ENCODE measurements at places on chromosomes 1 and 21.

GRCh38 chr1:21552715-21553114 is 43.5 kb downstream of the ALPL start:
- no peak for DNase-seq

GRCh38 chr1:107833061-107833460 is 131.9 kb downstream of the VAV3 start:
- DNase-seq: no peak

GRCh38 chr1:238738892-238739291 is 647.5 kb upstream of the CHRM3 start:
- DNase-seq: no peak

GRCh38 chr1:156433602-156434001 is 64.6 kb downstream of the RHBG start:
- DNase-seq: no peak

DNA sequence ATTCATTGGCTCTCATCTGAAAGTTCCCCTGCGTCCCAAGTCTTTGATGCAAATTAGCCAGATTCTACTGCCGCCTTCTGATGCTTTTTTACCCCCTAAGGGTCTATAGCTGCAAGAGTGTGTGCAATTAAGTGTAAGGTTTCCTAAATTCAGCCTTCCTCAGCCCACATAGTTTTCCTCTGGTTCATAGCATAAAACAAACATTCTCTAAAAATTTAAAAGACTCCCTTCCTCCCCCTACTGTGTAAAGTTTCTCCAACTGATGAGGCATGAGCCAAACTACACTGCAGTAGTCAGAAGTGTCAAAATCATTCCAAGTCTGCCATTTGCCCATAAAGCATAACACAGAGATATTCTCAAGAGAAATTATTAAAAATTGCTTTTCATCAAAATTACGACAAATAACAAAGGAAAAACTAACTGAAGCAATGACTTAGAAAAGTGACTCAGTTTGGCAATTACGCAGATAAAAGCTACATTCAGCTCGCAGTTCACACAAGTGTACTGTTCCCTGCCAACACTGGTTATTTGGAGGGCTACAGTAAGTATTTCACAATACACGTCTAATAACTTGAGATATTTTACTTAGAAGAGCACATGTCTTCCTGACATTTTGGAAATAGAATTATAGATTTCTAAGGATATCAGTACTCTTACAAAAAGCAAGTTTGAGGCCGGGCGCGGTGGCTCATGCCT is 15.4 kb downstream of the KCNH1 start:
- no peak for DNase-seq

GRCh38 chr1:101996825-101997465 is at the start of gene OLFM3:
Gene OLFM3 (minus strand): TSS chr1:101996926.
- no peak for DNase-seq

DNA sequence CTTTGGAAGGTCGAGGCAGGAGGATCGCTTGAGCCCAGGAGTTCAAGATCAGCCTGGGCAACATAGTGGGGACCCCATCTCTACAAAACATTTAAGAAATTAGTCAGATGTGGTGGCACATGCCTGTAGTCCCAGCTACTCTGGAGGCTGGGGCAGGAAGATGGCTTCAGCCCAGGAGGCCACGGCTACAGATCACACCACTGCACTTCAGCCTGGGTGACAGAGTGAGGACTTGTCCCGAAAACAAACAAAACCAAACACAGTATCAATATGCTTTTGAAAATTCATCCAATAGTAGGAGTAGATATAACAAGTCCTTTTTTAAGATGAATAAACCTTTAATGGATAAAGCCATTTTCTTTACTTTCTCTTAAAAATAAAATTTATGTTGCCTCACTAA is 8.5 kb downstream of the APP start:
- DNase-seq: no peak

GRCh38 chr1:166029196-166029945 is 137.4 kb downstream of the FAM78B start:
- no peak for DNase-seq

GRCh38 chr1:64166629-64167028 is 36.8 kb upstream of the UBE2U start:
- no peak for DNase-seq

DNA sequence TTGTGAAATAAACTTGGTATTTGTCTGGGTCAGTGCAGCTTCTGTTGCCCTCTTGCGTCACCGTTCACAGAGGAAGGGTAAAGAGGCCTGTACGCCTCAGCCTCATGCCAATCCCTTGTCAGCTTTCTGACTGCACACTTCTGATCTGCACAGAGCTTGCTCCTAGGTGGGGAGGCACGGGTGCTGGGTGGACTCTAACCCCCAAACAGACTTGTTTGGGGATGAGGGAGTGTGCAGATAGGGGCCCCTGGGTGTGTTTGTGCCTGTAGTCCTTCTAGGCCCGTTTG is 803 bp upstream of the B4GALT2 start:
- no peak for DNase-seq

- DNase-seq: no peak
Observed at GRCh38 chr1:212612041-212612961, 3.7 kb downstream of the ATF3 start.

DNA sequence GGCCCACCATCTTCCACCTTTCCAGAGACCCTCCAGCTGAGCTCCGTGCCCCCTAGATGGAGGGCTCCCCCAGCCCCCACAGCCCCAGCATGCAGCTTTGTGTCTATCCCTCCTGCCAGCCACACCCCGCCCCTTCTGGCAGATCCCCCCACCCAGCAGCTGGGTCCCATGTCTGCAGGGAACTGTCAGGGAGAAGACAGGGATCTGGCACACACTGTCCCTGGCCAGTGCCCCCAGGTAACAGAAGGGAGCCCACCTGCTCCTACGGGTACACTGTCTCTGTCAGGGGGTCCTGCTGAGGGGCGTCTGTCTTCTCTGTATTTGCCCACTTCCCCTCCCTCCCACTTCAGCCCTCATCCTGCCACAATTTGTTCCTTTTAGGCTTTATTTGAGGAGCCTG is 11.2 kb upstream of the KIF21B start:
- DNase-seq: no peak

DNA sequence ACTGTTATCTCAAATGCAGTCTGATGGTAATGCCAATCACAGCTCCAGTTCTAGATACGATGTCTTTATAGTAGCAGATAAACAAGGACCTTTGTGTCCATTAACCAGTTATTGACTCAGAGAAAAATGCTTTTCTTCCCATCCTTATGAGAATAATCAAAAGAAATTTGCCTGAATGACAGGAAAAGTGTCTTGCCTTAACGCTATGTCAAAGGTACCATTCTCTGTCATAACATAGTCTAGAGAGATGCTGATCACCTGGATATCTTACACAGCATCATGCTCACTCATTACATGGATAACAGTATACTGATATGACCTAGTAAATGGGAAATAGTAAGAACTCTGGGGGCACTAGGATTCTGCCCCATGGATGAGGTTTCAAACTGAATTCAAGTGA is 151.7 kb upstream of the NEGR1 start:
- DNase-seq: no peak

DNA sequence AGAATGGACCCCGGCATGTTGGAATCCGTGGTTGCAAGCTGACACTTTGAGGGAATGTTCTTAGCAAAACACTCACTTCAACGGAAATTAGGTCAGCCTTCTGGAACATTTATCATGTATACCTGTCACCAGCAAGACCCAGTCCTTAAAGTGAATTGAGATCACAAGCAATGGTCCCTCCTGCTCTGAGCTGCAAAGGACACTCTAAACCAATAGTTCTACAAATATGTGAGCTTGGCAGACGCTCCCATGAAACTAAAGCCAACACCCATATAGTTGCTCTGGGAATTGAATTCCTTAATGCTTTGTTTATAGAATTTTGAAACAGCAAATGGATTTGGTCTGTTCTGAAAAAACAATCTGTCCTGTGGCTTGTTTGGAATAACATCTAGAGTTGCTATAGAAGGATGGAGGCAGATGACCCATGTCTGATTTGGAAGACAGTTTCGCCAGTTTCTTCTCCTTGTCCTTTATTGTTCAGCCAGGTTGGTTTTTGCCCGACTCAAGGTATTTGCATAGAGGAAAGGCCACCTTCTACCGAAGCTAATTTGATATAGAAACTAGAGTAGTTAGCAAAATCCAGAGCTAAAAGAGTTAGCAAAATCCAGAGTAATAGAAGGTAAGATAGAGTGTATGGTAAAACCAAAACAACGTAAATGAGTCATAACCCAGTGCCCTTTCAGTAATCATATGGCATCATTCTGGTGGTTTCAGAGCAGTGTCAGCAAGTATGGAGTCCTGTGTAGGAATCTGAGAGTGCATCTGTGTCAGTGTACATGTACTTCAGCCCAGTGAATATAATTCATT is 236.2 kb downstream of the NFIA start:
- no peak for DNase-seq

- DNase-seq: no peak
Observed at GRCh38 chr1:81420760-81421159, 380.0 kb upstream of the ADGRL2 start.

GRCh38 chr1:154443274-154444013 is 38.3 kb downstream of the IL6R start:
- DNase-seq: no peak

- DNase-seq: no peak
Observed at GRCh38 chr1:163130225-163130856, 61.2 kb downstream of the RGS4 start.

GRCh38 chr1:31154000-31154631 is 85.6 kb downstream of the NKAIN1 start:
- DNase-seq: no peak

GRCh38 chr1:173775578-173776226 is 48.8 kb upstream of the DARS2 start:
- no peak for DNase-seq

GRCh38 chr1:229782469-229782868 is 156.4 kb downstream of the URB2 start:
- no peak for DNase-seq

GRCh38 chr1:34166191-34166624 is 1.2 kb upstream of the CSMD2 start:
- DNase-seq: no peak

- DNase-seq: no peak
Observed at GRCh38 chr21:44946254-44947041, 6.6 kb downstream of the SLX9 start.

DNA sequence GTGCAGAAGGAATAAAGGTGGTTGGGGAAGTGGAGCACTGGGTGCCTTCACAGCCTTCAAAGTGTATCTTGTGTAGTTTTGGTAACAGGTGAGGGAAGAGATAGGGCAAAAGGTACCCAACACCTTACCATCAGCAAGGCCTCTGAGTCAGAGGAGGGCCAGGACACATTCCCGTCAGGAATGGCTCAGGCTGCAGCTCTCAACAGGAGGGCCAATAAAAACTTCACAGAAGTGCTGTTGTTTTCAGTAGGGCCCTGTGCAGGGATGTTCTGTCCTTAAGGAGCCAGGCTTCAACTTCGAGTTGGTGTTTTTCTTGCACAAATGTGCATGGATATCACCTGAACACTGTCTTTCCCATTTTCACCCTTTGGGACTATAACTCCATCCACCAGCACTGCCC is 333.4 kb downstream of the ASTN1 start:
- DNase-seq: no peak

DNA sequence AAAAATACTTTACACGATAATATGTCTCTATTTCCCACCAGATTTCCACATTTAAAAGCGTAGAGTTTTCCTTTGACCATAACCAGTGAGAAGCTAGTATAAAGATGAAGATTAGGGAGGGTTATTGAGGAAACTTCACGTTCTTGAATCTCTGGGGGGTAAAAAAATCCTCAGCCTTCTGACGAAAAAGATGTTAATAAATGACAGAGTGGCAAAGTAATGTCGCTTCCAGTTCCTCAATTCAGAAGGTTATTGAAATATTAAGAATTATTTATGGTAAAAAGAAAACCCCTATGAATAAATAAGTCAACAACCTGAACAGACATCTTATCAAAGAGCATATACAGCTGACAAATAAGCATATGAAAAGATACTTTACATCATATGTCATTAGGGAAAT is 241.0 kb downstream of the GPATCH2 start:
- DNase-seq: no peak

- DNase-seq: no peak
Observed at GRCh38 chr1:6803357-6803756, 18.1 kb downstream of the CAMTA1 start.

DNA sequence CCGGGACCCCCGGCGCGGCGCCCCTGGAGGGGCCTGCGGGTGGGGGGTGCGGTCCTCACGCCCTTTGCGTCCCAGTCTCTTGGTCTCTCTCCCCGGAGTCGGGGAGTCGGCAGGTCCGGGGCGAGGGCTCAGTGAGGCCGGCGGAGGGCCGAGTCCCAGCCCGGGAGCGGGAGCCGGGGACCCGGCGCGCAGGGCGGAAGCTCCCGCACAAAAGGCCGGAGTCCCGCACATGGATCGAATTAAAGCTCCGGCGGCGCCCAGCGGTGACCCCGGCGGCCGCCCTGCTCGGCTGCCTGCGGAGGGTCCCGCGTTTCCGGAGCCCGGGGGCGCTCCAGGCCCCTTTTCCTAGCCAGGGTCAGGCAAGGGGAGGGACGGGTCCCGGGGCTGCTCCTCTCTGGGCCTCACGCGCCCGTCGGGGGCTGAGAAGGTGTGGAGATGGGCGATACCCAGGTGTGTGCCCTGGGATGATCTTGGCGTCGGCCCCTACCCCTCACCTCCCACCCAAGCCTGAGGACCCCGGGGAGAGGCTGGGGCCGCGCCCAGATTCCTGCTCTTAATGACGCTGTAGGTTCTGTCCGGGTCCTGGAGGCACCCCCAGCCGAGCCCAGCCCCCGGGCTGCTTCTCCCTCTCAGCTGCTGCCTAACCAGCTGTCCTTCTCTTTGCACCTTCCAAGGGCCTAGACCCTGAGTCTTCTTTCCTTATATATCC is 512 bp downstream of the FBLIM1 start:
- DNase-seq: no peak

DNA sequence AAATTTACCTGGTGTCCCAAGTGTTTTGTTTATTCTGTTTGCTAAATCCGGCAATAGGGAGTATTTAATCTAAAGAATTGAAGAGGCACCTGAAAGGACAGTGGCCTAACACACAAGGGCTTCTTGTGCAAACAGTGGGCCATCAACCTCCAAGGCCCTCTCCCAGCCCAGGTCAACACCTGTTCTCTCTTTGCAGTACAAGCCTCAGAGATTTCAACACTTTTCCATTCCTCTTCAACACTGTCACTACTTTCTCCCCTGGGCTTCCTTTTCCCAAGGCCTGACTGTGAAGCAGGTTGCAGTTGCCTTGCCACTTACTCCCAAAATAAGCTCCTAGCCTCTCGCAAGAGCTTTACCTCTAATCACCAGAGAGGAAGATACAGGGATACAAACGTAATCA is 3.2 kb upstream of the SNAPIN start:
- no peak for DNase-seq
